ENCODE measurements at places on chromosomes 1 and 21.
A peak's percentile ranks its signal among the peaks of the same experiment; 100 is the strongest.

GRCh38 chr1:52926864-52927211, 238 bp upstream of the SCP2 start:
- no peak for ATAC-seq

GRCh38 chr1:211687462-211688215, 12.2 kb upstream of the NEK2 start:
- ATAC-seq: no peak

GRCh38 chr1:162136760-162137159, 67.3 kb downstream of the NOS1AP start:
- peak; percentile 66 for ATAC-seq

DNA sequence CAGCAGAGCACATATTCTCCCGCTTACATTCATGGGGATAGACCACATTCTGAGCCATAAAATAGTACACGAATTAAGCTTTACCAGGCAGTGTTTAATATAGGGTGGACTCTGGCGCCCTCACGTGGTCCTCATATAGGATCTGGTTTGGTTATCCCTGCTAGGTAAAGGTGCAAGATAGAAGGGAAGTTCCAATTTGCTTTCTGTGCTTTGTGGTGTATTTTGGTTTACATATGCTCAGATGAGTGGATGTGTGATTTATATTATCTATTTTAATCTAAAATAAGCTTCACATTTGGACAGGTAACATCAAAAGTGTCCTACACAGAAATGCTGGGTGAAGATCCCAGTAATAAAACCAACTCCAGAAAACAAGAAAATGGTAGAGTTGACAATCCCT, 3.6 kb downstream of the CR1 start:
- ATAC-seq: no peak

DNA sequence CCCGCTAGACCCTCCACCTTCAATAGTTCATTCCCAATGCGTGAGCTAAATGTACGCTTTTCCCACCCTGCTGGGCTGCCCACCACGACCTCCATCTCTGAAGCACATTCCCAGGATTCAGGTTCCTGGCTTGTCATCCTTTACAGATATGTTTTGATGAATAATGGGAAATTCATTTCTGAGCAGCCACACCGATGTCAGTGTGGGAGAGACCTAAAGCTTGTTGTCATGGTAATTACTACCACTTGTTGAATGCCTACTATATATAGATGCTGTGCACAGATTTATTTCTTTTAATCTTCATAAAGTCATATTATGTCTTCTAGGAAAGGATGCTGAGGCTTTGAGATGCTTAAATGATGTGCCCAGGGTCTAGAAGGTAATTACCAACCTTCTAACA, 8.0 kb downstream of the RCSD1 start:
- no peak for ATAC-seq

DNA sequence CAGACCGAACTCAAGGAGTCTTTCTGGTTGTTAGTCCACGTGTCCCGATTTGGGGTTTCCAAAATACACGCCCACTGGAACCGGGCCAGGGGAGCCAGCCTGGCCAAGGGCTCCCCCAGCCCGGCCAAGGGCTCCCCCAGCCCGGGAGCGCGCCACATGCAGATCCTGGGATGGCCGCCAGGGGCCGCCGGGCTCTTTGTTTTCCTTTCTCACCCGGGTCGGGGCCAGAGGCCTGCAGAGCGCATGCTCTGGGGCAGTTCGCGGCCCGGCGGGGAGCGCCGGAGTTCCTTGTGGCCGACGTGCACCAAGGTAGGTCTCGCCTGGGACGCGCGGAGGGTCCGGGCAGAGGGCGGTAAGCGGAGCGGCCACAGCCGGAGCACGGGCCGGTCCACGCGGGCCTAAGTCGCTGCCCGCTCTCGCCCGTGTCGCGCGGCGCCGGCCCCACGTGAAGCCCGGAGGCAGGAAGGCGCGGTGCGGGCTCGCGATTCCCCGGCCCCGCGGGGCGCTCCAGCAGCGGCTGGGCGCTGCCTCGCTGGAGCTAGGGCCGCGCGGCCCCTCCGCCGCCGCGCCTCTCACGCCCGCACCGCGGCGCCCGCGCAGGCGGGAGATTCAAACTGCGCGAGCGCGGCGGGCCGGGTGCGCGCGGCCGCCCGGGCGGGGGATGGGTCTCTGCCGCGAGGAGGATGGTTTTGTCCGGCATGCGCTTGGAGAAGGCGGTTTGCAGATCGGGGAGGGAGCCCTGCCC, 12.3 kb downstream of the RCC1 start:
- ATAC-seq: peak; percentile 96

DNA sequence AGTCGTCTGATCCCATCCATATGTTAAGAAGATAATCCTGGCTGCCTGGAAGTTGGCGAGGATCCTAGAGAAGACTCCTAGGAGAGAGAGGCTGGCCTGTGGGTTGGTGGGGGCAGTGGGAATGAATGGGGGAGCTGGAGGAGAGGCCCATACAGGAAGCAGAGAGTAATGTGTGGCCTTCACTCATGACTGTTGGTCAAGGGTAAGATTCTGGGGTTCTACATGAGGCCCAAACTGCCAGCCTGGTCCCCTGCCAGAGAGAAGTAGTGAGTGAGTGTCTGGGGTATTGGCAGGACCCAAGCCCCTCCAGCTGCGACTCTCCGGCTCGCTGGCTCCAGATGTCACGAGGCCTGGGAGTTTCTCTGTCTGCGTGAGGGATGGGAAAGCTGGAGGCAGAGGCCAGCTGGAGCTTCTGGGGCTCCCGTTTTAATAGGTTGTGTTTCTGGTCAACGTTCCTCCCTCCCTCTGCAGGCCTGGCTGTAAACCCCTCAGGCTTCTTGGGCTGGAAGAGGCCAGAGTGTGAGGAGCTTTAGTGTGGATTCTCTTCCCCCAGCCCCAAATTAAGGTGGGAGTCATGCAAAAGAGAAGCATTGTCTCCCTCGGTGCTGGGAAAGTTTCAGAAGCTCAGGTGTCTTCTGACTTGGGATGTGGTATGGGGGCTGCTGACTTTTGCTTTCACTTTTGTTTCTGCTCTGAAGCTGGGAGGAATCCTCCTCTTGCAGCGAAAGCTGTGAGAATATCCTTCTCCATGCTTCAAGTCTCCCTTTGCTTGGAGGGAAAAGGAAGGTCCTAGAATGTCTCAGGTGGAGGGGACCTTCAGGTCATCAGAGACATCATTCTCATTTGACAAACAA, 2.6 kb downstream of the TMEM51 start:
- ATAC-seq: no peak

DNA sequence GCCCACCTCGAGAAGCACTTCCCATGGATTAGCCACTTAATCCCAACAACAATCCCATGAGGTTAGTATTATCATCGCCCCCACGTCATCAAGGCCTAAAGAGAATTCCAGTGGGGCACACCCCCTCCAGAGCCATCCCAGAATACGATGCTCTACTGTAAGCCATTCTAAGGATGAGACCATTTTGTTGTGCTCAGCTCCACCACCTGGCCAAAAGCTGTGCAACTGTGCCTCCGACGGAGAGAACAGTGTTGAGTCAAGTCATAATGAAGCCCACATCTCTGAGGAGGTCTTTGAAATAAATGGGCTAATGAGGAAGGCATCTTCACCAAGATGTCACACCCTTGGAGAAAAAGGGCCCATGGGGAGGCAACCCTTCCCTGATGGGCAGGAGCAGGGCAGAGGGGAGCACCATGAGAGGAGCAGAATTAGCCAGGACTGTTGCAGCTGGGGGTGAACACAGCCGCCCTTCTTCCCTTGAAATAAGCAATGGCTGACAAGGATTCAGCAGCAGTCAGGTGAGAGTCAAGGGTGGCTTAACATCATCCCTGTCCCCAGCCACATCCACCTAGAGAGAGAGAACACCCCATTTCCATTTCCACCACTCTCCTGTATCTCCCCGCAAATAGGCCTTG, 14.6 kb downstream of the SYF2 start:
- no peak for ATAC-seq

DNA sequence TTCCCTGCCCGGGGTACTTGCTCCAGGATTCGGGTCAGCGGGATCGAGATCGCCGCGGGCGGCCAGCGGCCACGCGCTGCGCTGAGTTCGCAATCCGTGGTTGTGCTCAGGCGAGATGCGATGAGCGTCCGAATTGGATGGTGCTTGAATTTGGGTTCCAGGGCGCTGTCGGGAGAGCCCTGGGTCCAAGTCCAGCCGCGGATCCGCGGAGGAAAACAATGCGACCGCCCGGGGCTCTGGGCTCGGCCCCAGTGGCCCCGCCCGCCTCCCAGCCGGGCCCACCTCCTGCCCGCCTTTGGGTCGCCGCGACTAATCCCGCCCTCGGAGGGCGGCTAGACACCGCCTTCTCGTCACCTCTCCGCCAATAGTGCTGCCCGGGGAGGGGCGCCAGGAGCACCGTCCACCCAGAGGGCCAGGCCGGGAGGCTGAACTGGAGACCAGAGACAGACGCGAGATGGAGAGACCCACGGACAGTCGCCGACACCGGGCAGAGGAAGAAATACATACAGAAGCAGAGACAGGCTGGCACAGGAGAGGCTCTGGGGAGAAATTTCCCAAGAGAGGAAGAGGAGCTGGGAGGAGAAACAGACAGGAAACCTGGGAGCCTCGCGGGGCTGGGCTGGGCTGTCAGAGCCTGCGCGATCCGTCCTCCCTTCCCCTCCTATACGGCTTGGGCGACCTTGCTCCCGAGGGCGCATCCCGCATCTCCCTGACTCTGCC, at the start of gene SEMA6C:
SEMA6C (minus strand) TSS at position 220 of the 720 bp plus-strand sequence. CDS start 4,010 bp downstream, outside the sequence.
- ATAC-seq: peak; percentile 98

All from gastroesophageal sphincter (tissue), 4 donors.